ENCODE measurements at places on chromosomes 5 and 9.

DNA sequence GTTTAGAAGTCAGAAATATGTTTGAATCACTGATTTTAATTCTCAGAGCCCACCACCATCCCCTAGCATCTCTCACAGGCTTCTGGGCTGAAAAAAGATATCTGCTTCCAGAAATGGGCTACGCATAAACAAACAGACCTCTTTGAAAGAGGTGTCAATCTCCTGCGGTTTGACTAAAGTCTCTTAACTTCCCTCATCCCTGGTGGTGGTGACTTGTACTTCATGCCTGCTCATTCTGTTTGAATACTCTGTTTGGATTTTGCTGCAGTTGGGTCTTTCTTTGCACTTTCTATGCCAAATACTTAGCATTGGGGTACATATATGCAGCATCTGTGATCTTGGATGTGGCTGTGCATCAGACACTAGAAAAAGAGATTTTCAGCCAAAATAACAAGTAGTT, 157.2 kb upstream of the ATP10B start:
- DNase-seq, result no peak

GRCh38 chr9:104808035-104808614, 44.2 kb downstream of the NIPSNAP3B start:
- no peak for DNase-seq

- no peak for DNase-seq
Measured at GRCh38 chr9:108207561-108208165, 648.1 kb downstream of the ACTL7B start.

DNA sequence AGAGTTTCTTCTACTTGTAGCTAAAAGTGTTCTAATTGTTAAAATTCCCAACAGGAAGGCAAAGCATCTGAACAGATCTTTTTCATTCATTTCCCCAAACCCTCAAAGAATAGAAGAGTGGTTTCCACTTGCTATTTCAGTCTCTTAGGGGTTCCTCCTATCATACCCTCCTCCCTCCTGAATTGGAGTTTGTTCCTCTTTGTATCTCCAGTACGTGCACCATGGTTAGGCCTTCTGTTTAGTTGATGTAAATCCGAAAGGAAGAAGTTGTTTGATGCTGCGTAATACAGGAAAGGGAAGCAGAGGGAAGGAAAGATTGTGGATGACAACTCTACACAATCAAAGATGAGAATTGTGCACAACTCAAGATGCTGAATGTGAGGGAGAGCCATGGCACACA, 303.6 kb downstream of the PIK3R1 start:
- no peak for DNase-seq

- DNase-seq, result no peak
Measured at GRCh38 chr9:36928210-36928609, 105.9 kb downstream of the PAX5 start.

DNA sequence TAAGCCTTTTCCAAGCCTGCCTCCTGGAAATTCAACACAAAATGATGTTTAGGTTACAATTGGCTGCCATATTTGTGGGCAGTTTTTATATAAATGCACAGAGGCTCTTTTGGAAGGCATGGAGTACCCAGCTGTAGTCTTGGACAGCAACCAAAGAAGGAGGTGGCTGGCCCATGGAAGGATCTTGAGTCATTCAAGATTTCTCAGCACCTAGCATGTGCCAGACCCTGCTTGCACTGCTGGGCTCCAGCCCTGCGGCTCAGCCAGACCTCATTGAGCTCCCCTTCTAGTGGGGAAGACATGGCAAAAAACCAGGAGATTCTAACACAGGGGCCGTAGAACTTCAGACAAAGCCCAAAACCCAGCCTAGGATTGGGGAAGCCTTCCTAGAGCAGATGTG, 22.1 kb downstream of the JADE2 start:
- no peak for DNase-seq

DNA sequence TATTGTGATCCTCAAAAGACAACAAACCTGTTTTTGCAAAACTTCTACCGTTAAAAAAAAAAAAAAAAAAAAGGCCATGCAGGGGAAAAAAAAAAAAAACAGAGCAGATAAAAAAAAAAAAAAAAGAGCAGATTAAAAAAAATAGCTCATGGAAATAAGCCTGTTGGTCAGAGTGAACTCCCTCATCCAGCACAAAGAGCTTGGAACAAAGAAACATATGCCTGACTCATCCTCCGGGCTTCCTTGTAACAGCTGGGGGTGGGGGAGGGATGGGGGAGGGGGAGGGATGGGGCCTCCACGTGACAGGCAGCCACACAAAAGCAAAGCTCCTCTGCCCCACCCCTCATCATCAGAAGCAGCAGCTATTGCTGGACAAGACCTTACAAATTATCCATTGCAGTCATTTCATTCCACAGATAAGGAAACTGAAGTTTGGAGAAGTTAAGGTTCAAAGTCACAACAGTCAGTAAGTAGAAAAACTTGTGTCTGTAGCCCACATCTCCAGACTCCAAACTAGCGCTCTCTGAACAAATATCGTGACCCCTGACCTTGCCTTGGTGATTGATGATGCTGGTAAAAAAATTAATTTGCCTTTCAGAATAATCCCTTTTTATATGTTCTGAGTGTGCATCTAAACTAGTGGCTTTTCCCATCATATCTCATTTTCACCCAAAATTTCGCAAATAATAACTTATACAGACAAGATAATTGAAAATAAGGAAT, 38.9 kb downstream of the SLC35D2 start:
- no peak for DNase-seq

- no peak for DNase-seq
Measured at GRCh38 chr5:31939151-31939550, 235.0 kb downstream of the GOLPH3 start.

DNA sequence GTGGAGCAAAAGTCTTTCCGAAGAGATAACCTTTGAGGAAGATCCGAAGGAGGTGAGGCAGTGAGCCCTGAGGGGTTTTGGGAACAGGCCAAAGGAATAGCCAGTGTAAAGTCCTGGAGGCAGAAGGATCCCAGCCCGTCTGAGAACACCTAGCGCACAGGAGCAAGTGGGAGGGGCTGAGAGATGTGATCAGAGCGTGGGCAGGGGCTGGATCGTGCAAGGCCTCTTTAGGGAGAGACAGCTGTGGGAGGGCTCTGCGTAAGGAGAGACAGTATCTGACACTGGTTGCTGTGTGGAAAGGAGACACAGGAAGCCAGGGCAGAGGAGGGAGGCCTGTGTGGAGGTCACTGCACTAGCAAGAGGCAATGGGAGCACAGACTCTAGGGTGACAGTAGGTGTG, 68.2 kb downstream of the BARX1 start:
- DNase-seq, result no peak

GRCh38 chr9:34254966-34255825, 73.9 kb downstream of the KIF24 start:
- no peak for DNase-seq

- no peak for DNase-seq
Measured at GRCh38 chr5:42349163-42349562, 74.1 kb upstream of the GHR start.

DNA sequence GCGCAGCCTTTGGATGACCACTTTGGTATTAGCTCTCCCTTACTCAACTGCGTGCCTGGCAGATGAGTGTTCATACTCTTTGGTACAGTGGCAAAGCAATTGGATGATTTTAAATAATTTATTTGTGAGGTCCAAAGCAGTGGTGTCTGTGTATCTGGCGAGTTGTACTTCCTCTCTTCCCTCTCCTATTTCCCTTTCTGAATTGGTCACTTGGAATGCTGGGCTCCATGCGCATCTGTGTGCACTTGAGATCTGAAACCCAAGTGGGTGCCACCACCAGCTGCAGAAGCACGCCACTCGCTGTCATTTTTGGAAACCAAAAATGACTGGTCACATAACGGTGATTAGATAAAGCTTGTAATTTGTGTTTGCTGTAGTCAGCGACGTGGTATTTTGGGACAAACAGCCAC, 386.0 kb upstream of the KLF4 start:
- DNase-seq, result no peak

DNA sequence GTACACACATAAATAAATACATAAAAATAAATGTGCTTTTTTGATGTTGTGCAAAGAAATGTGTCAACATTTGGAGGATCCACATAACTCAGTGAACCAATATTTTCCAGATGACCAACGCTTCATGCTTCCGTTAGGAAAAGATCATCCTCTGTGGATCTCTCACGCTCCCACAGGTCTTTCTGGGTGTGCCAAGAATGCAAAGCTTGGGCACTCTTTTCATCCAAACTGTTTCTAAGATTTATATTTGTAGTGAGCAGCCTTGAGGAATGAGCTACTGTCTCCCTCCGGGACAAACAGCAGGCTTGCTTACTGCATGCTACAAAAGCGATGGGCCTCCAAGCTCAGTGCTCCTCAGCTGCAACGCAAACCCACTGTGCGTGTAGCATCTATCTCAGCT, 46.2 kb upstream of the RUFY1 start:
- DNase-seq, result no peak

GRCh38 chr9:110283751-110284150, 27.4 kb upstream of the TXN start:
- DNase-seq, result no peak

GRCh38 chr9:16131264-16131663, 578.4 kb downstream of the CCDC171 start:
- DNase-seq, result no peak

- no peak for DNase-seq
Measured at GRCh38 chr9:1747417-1747967, 267.7 kb upstream of the SMARCA2 start.

- DNase-seq, result no peak
Measured at GRCh38 chr9:19162956-19163355, 35.7 kb upstream of the PLIN2 start.

- no peak for DNase-seq
Measured at GRCh38 chr5:10760921-10761184, 181 bp downstream of the DAP start.

DNA sequence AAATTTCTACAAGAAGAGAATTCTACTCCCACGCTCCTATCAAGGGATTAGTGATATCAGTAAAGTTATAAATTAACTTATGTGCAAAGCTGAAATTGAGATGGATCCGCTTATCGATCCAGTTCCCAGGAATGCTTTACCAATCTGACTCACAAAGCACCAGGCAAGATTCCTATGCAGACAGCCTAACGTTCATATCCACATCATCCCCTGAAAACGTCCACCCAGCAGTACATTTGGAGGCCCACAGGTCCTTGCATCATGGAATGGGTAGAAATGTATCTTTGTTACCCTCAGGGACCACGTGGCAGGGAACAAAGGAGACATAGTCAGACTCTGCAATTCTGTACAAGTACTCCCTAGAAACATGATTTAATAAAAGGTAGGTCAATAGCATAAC, 147.4 kb downstream of the ESM1 start:
- DNase-seq, result no peak

GRCh38 chr5:952597-953271, 55.9 kb upstream of the NKD2 start:
- no peak for DNase-seq

GRCh38 chr5:62948301-62948700, 369.7 kb downstream of the LRRC70 start:
- DNase-seq, result no peak

- DNase-seq, result no peak
Measured at GRCh38 chr5:143501310-143502044, 98.0 kb upstream of the NR3C1 start.

GRCh38 chr9:128142061-128142460, 7.2 kb upstream of the LCN2 start:
- DNase-seq, result no peak

Measured in CD4-positive, alpha-beta T cell (primary cell).